NCI-H1694 treated with DMSO at 0.1 percent for 48 hours (cell line): ENCODE measurements at places on chromosomes 2 and 18.

DNA sequence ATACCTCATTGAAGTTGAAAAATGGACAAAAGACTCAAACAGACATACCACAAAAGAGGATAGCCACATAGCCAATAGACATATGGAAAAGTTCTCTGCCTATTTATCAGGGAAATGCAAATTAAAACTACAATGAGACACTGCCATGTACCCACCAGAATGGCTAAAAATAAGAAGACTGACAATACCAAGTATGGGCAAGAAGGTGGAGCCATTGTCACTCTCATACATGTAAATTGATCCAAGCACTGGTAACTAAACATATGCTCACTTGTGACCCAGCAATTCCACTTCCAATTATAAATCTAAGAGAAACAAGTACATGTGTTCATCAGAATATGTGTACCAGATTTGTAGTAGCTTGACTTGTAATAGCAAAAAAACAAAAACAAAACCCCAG, 4.6 kb downstream of the LOXHD1 start:
- DNase-seq, result peak; percentile 10

DNA sequence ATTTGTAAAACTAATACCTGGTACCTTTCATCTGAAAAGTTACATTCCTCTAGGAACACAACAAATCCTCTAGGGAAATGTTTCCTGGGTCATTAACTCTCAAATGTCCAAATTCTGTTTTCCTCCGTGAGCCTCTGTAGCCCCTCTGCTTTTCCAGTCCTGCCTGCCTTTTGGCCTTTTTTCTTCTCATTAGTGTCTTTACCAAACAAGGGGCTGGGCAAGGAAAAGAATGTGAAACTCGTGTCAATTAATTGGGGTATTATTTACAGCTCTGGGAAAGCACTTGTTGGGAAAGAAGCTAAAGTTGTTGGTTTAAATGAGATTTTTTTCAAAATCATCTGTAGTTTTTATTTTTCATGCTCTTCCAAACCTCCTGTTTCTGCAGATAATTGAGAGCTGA, 198.1 kb upstream of the NRP2 start:
- DNase-seq, result no peak

- DNase-seq, result no peak
These were observed 4.6 kb downstream of the MRPL33 start for GRCh38 chr2:27776097-27776496.

DNA sequence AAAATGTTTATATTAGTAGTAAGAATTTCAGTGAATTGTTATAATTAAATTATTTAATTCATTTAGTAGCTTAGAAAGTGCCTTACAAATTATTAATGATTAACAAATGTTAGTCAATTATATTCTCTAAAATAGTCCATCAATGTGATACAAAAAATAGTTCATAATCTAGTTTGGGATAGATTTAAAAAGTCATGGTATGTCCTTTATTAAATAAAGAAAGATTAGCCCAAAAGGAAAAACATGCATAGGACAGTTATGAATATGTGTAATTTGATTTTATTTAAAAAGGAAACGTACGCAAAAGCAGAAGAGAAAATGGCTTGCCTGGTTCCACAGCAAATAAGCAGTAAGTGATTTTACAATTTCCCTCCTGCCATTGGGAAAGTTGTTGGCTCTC, 768.5 kb downstream of the TRIB2 start:
- no peak for DNase-seq

GRCh38 chr18:21330122-21330701, 88.2 kb downstream of the GREB1L start:
- DNase-seq, result no peak

DNA sequence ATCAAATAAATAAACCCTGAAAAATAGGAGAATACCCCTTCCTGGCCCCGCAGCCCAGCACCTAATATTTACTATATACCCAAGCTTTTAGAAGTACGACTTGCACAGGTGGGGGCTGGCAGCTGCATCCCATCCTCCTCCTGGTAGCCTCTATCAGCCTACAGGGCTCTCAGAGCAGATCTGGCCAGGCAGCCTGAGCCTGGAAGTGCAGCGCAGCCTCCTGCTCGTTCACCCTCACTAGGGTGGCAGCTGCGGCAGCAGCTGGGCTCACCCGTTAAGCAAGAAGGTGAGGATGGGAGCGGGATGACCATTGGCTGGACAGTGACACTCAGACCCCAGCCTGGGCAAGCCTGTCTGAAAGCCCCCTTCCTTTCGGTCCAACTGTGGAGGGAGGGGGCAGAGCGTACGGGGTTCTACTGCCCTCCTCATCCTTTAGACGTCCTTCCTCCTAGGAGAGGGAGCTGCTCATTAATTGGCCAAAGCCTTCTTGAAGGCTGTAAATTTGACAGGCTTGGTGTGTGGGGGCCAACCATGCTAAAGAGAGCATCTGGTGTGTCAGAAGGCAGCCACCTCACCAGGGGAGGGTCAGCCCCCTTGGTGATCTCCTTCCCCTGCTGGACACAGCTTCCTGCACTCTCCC, 23.3 kb downstream of the MPHOSPH10 start:
- no peak for DNase-seq

DNA sequence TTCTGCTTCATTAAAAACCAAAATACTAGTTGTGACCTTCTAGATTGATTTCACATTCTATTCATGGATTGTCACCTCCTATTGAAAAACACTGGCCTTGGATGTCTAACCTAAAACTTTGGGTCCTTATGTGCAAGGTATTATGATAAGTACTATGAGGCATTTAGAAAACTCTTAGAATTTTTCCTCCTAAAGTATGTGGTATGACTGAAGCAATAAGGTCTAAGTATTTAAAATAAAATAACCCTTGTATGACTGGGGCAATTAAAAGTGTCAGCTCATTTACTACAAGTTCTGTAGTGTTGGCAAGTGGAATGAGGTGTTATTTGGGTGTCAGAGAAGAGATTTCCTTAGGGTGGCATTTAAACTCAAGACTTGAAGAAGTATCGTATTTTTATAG, 15.1 kb downstream of the KCMF1 start:
- DNase-seq, result no peak

GRCh38 chr2:133167223-133167622, 401.0 kb downstream of the NCKAP5 start:
- no peak for DNase-seq

- DNase-seq, result no peak
These were observed 116.5 kb downstream of the ATP9B start for GRCh38 chr18:79185648-79186047.
